ENCODE measurements at places on chromosomes 3 and 15. TPM values are rescaled to one million over a fixed set of nuclear protein-coding genes. Genes with fewer than 3 reads are reported as not detected.

GRCh38 chr3:129892857-129893580 lies 492 bp downstream of the TMCC1 start:
- peaks cover 3% of the 10 kb centered on the region for H3K36me3 ChIP-seq
- H3K27ac ChIP-seq, result peak overlapping the region; percentile 93
- peak; percentile 84 for DNase-seq
- H3K27me3 ChIP-seq, result no peaks in the 10 kb centered on the region

- no peak overlapping the region for H3K4me3 ChIP-seq
- no peaks in the 10 kb centered on the region for H3K36me3 ChIP-seq
- no peak for DNase-seq
- H3K27me3 ChIP-seq, result no peaks in the 10 kb centered on the region
Observed at GRCh38 chr3:172659246-172660002, 51.4 kb downstream of the NCEH1 start.

DNA sequence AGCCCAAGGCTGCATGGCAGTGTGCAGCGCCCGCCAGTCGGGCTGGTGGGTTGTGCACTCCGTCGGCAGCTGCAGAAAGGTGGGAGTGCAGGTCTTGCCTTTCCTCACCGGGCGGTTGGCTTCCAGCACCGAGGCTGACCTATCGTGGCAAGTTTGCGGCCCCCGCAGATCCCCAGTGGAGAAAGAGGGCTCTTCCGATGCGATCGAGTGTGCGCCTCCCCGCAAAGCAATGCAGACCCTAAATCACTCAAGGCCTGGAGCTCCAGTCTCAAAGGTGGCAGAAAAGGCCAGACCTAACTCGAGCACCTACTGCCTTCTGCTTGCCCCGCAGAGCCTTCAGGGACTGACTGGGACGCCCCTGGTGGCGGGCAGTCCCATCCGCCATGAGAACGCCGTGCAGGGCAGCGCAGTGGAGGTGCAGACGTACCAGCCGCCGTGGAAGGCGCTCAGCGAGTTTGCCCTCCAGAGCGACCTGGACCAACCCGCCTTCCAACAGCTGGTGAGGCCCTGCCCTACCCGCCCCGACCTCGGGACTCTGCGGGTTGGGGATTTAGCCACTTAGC lies 4.3 kb downstream of the ISL2 start:
- peaks cover 12% of the 10 kb centered on the region for H3K36me3 ChIP-seq
- H3K4me3 ChIP-seq, result peak overlapping the region; percentile 99
- peaks cover 86% of the 10 kb centered on the region for H3K27me3 ChIP-seq
- peak; percentile 79 for DNase-seq

DNA sequence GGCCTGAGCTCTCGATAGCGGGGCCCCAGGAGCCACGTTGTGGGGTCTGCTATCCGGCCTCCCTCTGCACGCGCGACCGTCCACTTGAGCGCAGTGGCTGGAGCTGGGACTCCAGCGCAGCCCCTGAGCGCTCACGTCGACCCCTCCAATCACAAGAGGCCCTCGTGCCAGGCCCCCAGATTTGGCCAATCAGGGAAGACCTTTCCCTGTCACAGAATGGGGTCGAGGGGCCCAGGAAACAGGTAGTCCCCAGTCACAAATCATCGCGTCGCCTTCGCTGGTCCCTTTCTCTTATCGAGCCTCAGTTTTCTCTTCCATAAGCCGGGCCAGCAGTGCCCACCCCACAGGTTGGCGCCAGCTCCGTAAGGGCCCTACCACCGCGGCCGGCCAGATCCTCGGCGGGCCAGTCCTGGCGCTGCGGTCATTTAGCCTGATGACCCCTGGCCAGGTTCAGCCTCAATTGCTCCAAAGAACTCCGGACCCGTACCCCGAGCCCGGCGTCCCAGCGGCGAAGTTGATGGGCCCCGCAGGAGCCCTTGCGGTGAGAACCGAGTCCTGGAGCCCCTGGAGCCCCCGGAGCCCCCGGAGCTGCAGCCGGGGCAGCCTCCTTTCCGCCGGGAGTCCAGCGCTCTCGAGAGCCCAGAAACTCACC lies 435 bp downstream of the ALDH1L1 start:
- H3K27me3 ChIP-seq, result peaks cover 41% of the 10 kb centered on the region
- peak overlapping the region; percentile 10 for H3K4me3 ChIP-seq
- no peaks in the 10 kb centered on the region for H3K4me1 ChIP-seq
- DNase-seq, result no peak
- H3K36me3 ChIP-seq, result no peaks in the 10 kb centered on the region

- peaks cover 1% of the 10 kb centered on the region for H3K36me3 ChIP-seq
- H3K27me3 ChIP-seq, result peaks cover 11% of the 10 kb centered on the region
- H3K4me3 ChIP-seq, result no peak overlapping the region
- H3K27ac ChIP-seq, result no peak overlapping the region
Observed at GRCh38 chr3:81776643-81777042, 15.2 kb upstream of the GBE1 start.

- H3K27ac ChIP-seq, result no peak overlapping the region
- H3K4me1 ChIP-seq, result peaks cover 17% of the 10 kb centered on the region
- H3K36me3 ChIP-seq, result no peaks in the 10 kb centered on the region
- no peak overlapping the region for H3K4me3 ChIP-seq
Observed at GRCh38 chr15:63879995-63880394, 46.2 kb upstream of the HERC1 start.

WDR93 gene
- total RNA-seq, result not detected

Data from activated T-cell treated with anti-CD3 and anti-CD28 coated beads, Interleukin-2, amount 50 U/mL, for 72 hours (primary cell).